Activated gamma-delta T cell treated with anti-CD3 and anti-CD28 coated beads, Interleukin-2, amount 50 U/mL, for 16 hours (primary cell): ENCODE measurements at places on chromosomes 7 and 10.

DNA sequence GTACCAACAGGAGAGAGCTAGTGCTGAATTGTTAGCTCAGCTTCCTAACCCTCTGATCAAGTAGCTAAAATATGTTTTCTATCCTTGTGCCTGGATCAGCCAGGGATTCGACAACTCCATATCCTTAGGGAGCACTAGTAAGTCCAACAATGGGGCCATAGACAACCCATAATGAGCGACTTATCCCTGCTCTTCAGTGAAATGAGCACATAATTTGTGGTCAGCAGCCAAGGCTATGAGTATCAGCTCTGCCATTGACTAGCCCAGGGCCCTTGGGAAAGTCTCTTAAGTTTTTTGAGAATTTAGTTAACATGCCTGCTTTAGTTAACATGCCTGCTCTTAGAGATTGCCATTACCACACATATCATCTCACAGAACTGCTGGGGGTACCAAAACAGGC, 39.3 kb downstream of the COL1A2 start:
- DNase-seq, result no peak

GRCh38 chr7:116683786-116684185, 11.8 kb downstream of the MET start:
- no peak for DNase-seq

GRCh38 chr10:84012831-84013458, 126.4 kb upstream of the GHITM start:
- no peak for DNase-seq

DNA sequence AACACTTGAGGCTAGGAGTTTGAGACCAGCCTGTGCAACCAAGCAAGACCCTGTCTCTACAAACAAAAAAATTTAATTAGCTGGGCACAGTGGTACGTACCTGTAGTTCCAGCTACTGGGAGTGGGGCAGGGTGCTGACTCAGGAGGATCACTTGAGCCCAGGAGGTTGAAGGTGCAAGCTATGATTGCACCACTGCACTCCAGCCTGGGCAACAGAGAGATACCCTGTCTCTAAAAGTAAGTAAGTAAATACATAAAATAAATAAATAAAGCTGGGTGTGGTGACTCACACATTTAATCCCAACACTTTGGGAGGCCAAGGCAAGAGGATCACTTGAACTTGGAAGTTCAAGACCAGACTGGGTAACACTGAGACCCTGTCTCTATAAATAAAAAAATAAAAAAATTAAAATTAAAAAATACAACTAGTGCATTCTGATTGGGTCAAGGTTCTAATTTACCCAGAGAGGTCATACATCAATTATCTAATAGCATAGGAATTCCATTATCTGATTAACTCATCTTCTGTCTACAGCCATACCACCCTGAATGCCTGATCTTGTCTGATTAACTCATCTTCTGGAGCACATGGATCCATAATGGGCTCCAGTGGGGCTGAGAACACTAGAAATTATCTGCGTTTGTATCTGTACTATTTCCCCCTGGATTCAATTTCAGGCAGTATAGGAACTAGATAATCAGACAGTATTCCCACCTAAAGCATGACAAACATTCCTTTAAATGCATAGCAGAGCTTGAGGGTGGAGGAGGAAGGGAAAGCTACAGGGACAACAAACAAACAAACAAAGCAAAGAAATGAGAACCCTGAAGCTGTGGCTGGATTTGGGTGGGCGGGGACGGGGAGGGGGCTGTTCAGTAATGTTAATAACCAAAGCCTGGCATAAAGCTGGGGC, 21.0 kb upstream of the HILPDA start:
- no peak for DNase-seq

DNA sequence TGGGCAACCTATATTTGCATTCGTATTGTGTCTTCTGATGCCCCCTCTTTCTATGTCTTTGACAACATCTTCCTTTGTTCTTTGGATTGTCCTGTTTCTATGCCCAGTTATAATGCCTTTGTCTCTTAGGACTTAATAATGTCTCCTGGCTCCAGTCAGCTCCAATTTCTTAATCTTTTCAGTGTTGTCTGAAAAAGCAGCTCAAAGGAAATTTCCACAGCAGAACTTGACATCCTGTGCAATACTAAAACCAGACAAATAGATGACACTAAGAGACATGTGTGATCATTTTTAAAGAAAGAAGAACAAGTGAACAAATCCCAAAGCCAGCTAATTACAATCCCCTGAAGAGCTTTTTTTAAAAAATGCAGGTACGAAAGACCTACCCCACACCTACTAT, 47.7 kb upstream of the RNF148 start:
- no peak for DNase-seq

DNA sequence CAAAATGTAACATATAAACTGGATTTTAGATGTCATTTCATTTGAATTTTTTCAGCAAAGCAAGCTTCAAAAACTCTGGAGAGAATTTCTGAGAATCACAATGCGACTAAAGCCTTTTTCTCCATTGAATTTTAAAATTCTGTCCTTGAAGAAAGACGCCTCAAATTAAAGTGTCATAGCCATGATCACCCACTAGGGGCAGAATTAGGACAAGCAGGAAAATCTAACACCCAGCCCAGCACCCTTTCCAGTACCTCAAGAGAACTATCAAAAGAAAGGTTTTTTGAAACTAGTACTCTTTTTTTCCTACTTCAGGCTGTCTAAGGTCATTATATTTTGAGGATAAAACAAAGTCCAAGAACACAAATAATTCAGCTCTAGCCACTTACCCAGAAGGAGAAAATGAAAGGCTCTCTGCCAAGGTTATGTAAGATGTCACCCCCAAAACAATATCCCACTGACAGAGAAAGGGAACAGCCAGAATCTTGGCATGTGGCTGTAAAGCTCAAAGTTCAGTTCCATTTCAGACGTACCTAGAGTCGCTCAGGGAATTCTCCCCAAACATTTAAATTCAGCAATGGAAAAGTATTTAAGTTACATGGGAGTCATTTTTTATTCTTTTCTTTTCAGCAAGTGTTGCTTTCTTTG, 299.4 kb downstream of the SNX13 start:
- no peak for DNase-seq

- DNase-seq, result no peak
Observed at GRCh38 chr10:129030603-129030895, 436.5 kb upstream of the MGMT start.

- no peak for DNase-seq
Observed at GRCh38 chr10:28710202-28710886, 33.0 kb downstream of the BAMBI start.

DNA sequence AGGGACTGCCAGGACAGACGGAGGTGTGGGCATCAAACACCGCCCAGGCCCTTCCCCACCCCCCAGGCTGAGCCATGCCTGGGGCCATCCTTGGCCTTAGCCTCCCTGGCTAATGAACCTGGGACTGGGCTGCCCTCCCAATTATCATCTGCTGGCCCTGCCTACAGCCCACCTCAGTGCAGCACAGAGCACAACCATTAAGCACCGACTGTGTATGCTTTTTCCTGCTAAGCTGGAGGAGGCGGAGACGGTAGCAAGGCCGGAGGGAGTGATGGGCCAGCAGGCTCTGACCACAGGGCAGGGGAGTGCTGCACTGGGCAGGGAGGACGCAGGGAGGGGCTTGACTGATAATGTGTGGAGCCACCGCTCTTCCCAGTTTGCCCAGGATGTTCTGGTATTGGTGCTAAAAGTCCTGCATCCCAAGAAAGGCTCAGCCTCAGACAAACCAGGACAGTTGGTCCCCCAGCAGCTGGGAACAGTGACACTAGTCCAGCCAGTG, 72.0 kb downstream of the C10orf143 start:
- no peak for DNase-seq

- no peak for DNase-seq
Observed at GRCh38 chr10:27701938-27702537, 43.6 kb downstream of the MKX start.

DNA sequence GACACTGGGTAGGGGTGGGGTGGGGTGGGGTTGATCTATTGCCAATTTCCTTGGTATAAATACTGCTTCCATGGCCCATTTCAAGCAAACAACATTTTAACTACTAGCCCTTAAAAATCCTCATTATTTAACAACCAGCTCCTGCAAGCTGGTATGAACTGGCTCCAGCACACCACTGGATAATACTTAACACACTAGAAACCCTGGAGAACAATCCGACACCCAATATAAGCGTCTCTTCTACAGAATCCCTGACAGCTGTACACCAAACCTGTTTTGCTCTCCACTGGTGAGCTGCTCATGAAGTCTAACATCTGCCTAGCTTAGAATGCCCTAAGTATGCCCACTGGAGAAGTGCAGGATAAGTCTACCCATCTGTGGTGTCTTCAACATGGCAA, 116.8 kb downstream of the HIPK2 start:
- no peak for DNase-seq

DNA sequence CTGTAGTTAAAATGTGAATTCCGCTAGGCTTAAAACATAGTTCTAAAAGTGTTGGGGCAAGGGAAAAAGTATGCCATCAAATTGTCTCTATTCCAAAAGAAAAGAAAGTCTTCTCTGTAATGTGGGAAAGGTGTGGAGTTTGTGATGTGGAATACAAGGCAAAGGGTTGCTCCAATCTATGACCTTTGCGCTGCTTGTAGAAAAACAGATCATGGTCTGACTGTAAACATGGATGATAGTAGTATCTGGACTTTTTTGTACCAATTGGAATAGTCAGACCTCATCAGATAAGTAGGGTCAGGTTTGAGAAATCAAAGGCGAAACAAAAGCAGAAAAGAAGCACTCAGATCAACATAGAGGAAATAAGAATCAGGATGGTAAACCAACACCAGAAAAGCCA, 372.3 kb downstream of the TFEC start:
- DNase-seq, result no peak

GRCh38 chr10:72126184-72126871, 38.0 kb upstream of the SPOCK2 start:
- DNase-seq, result no peak

GRCh38 chr7:94512735-94513564, 3.3 kb downstream of the CASD1 start:
- no peak for DNase-seq

DNA sequence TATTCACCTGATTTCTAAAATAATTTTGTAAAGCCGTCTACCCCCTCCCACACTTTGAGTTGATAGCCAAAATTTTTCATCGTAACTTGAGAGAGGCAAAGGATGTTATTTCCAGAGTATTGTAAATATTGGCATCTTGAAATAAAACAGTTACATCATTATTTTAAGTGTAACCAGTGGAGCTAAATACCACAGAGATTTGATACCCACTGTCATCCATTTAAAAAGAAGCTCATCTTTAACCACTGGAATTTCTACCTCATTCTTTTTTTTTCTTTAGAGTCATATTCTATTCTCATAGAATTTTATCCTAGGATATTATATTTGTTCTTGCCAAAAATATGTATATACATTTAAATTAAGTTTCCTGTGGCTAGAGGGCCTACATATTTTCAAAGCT, 48.6 kb downstream of the CAMK1D start:
- no peak for DNase-seq

DNA sequence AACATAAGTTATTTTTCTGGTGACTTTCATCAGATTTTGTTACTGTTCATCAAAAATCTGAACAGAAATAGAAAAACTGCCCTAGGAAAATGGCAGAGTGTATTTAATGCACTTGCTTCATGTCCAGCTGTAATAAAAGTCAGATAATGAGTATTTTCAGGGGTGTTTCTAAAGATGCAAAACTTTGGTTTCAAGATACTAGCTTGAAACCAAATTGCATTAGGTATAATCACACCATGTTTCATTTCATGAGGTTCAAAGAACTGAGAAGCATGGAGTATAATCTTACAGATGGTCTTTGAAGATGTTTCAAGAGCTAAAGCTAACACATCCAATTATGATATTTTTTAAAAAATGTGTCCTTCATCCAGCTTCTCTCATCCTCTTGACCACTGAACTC, 128.9 kb downstream of the NRCAM start:
- DNase-seq, result no peak

DNA sequence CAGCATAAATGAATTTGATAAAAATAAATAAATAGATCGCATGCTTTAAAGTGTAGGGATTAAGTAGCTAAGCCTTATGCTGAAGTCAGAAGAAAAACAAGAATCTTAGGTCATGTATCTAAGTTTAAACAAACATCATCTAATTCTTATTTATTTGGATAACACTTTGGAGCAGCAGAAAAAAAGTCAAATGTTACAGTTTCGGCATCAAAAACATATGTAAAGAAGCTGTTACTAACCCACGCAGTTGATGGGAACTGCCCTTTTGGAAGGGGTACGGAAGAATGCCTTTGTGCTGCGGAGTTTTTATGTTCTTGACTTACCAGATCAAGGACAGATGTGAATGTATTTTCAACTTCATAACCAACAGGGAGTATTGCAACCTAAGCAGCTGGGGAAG, 37.3 kb upstream of the HABP2 start:
- no peak for DNase-seq

- DNase-seq, result no peak
Observed at GRCh38 chr7:411677-412312, 107.9 kb downstream of the PDGFA start.

- no peak for DNase-seq
Observed at GRCh38 chr10:126595160-126595559, 75.3 kb downstream of the C10orf90 start.

DNA sequence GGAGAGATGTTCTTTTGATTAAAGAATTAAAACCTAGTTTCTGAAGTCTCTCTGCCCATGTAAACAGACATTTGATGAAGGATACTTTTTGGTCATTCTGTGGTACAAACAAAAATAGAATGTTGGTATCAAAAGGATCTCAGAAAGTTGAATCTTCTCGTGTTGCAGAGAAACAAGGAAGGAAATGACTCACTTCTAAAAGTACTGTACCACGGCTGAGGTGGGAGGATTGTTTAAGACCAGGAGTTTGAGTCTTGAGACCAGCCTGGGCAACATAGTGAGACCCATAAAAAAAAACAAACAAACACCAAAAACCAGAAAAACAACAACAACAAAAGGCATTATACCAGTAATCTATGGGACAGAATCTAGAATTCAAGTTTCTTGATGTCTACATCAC, 69.7 kb downstream of the PRSS58 start:
- DNase-seq, result no peak

GRCh38 chr10:29618341-29619171, 16.2 kb downstream of the SVIL start:
- no peak for DNase-seq

DNA sequence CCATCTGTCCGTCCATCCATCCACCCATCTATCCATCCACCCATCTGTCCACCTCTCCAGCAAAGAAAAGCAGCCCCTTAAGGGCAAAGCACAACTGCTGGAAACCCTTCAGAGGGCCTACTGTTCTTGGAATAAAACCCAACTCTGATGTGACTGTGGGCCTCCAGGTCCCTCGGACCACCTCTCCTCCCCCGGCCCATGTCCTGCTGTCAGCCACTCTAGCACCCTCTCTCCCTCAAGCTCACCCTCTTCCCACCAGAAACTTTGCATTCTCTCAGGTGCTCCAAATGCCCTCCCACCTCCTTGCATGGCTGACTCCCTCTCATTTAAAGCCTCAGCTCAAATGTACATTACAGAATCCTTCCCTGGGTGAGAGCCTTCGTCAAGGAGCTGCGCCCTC, 110.3 kb downstream of the ARHGAP22 start:
- no peak for DNase-seq
